ENCODE measurements at places on chromosomes 6 and 20.

- DNase-seq: no peak
Measured at GRCh38 chr6:2798586-2799134, 33.5 kb downstream of the WRNIP1 start.

DNA sequence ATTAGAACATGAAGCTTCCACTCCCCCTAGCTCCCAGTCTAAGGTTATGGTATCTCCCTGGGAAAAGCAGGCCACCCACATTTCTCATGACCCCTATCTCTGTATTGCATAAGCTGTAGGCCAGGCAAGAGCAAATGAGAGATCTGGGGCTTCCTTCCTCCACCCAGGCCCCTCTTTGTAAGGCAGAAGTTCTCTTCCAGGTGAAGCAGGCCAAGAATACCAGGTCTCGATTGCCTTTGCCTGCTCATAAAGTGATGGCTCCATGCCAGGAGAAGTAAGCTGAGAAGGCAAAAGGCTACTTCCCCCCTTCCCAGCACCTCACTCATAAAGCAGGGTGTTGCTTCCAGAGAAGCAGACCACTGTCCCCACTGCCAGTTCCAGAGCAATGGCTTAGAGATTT, 144.1 kb upstream of the KCNK16 start:
- DNase-seq: no peak

DNA sequence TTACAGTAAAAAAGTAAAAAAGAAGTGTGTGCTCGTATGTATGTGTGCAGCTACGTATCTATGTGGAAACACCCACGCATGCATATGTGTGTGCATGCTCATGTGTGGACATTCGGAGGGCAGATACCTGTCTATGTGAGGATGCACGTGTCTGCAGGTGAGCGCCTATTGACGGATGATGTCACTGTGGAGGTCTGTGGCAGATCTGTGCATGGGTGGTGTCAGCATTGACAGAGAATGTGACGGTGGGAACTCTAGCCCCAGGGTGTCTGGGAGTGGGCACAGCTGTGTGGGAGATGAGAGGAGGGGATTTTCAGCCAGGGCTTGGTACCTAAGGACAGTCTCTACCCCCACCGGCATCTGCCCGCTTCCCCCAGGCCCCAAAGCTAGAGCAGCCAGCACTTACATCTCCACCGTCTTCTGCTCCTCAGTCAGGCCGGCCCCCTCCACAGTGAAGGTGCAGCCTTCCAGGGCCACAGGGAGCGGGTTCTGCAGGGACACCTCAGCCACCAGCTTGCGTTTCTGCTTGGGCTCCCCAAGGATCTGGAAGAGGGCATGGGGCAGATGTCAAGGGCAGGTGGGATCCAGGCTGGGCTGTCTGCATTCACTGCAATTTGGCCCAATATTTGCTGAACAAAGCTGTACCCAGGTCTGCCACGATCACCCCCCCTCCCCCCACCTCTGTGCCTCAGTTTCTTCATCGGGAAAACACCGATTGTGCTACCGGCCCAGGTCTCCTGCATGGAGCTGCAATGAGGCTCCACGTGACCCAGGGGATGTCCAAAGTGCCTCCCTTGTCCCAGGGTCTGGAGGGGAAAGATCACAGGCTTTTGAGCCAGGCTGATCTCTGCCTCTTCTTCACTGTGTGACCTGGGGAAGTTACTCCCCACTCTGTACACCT, 34.1 kb downstream of the TGM2 start:
- DNase-seq: no peak

DNA sequence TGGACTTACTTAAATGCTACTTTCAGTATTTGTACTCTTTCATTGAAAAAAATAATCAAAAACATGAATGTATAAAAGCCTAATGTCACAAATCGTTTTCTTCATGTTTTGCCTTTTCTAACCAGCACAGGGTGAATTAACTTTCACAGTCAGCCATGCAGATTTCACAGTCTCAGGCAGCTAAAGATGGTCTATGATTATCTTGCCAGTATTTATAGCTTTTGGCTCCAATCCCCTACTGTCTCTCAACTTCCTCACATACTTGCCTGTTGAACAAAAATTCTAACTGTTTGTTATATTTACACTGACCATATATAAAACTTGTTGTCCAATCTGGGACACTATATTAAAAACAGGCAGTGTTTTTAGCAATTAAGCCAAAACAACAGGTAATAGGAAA, 358.2 kb downstream of the ARHGAP18 start:
- no peak for DNase-seq

DNA sequence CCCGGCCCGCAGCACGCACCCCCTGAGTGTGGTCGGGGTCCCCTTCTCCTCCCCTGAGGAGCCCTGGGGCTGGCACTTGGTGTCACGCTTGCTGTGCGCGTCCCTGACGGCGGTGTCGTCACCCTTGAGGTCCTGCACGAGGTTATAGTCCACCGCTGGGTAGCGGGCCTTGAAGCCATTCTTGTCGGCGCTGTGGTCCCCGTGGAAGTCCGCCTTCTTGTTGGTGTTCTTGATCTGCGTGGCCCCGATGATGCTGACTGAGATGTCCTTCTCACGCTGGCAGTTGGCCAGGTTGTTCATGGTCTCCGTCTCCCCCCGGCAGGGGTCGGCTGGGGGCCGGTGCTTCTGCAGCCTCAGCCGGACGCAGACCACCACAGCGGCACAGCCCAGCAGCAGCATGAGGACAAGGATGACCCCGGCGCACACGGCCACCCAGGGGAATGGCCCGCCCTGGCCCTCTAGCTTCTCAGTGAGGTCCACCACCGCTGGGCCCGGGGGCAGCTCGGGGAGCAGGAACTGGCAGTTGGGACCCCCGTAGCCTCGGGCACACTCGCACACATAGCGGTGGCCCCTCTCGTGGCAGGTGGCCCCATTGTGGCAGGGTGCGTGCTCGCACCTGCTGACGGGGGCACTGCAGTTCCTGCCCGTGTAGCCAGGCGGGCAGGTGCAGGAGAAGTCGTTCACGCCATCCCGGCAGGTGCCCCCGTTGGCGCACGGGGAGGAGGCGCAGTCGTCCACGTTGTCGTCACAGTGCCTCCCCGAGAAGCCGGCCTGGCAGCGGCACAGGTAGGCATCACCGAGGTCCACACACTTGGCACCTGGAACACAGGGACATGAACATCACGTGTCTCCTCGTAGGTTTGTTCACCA, 7.4 kb downstream of the DLL1 start:
- DNase-seq: no peak

DNA sequence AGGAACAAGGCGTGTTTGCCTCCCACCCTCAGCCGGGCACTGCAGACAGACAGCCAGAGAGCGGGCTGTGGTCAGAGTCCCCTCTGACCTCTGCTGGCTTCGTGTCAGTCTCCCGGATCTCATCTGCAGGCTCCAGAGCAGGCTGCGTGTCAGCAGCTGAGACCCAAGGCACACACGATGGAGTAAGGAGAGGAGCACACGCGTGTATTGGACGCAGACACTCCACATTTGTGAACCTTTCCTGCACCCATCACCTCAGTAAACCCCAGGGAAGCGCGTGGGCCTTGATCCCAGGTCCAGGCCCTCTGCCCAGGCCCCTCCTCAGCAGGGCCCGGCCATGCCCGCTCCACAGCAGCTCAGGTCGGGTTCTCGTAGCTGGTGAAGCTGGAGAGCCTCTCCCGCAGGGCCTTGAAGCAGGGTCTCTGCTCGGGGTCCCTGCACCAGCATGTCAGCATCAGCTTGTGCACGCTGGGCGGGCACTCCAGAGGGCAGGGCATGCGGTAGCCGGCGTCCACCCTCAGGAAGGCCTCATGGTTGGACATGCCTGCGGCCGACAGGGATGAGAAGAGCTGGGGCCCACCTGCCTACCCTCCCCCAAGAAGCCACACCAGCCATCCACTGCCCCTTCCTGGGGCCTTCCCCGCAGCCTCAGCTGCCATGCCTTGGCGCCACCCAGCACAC, 7.9 kb downstream of the PTK6 start:
- no peak for DNase-seq

DNA sequence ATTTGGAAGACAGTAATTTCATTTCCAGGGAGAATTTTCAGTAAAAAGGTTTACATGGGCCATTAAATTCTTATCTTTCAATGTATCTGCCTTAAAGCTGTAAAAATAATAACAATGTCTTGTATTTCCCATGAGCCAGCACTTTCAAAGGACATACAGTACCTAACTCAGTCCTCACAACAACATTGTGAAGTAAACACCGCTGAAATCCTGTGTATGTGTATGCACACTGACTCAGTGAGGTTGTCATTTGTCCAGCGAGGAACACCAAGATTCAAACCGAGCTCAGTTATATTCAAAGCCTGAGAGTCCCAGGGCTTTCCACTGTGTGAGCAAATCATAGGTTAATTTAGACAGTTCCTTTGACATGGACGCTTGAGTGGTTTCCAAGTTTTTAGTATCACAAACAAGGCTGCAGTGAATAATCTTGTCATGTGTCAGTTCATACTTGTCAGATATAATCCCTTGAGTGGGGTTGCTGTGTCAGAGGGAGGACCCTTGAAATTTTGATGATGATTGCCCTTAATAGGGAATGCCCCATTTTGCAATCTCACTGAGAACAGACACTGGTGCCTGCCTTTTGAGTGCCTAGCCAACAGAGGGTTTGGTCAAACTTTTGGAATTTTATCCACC, 50.0 kb upstream of the SLC22A23 start:
- DNase-seq: no peak
